ENCODE measurements at places on chromosomes 4 and X.

GRCh38 chr4:70815370-70815769, 24.3 kb downstream of the GRSF1 start:
- DNase-seq: no peak

GRCh38 chr4:152247271-152247975, 288.5 kb downstream of the FBXW7 start:
- no peak for DNase-seq

GRCh38 chrX:12958059-12958458, 16.9 kb upstream of the TMSB4X start:
- DNase-seq: no peak

DNA sequence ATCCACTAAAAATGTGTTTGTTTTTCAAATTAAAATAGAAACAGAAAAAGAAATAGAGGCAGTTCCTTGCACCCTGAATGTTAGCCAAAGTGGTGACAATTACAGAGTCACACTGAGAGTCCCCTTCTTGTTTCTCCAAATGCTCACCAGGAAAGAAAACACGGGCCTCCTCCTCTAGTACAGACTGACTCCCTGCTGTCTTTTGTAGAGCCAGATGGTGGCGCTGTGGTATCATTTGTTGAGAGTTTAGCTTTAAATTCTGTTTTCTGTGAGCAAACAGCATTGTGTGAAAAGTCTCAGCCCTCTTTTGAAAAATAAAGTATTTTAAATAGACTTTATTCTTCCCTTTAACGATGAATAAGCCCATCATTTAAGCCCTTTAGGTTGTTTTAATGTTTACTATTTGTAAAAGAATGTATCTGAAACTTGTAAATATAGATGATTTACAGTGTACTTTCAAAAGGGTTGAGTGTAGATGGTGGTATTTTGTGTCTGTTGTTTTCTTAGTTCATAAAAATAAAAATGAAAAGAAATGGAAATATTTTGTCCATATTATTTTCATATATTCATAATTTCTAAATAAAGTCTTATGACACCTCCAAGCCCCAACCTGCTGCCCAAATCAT, 36.9 kb upstream of the ATOH1 start:
- DNase-seq: no peak

- no peak for DNase-seq
Observed at GRCh38 chr4:55933611-55934010, 15.1 kb upstream of the CEP135 start.

- DNase-seq: no peak
Observed at GRCh38 chr4:6705646-6706045, 4.0 kb downstream of the MRFAP1L1 start.

- DNase-seq: no peak
Observed at GRCh38 chr4:75653845-75654503, 19.2 kb downstream of the G3BP2 start.

DNA sequence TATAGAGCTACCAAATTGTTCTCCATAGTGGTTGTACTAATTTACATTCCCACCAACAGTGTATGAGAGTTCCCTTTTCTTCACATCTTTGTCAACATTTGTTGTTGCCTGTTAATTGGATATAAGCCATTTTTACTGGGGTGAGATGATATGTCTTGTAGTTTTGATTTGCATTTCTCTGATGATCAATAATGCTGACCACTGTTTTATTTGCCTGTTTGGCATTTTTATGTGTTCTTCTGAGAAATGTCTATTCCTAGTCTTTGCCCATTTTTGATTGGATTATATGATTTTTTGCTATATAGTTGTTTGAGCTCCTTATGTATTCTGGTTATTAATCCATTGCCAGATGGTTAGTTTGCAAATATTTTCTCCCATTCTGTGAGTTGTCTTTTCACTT, 44.3 kb downstream of the ACTRT1 start:
- no peak for DNase-seq

GRCh38 chrX:19647731-19648588, 132.7 kb upstream of the MAP3K15 start:
- no peak for DNase-seq

DNA sequence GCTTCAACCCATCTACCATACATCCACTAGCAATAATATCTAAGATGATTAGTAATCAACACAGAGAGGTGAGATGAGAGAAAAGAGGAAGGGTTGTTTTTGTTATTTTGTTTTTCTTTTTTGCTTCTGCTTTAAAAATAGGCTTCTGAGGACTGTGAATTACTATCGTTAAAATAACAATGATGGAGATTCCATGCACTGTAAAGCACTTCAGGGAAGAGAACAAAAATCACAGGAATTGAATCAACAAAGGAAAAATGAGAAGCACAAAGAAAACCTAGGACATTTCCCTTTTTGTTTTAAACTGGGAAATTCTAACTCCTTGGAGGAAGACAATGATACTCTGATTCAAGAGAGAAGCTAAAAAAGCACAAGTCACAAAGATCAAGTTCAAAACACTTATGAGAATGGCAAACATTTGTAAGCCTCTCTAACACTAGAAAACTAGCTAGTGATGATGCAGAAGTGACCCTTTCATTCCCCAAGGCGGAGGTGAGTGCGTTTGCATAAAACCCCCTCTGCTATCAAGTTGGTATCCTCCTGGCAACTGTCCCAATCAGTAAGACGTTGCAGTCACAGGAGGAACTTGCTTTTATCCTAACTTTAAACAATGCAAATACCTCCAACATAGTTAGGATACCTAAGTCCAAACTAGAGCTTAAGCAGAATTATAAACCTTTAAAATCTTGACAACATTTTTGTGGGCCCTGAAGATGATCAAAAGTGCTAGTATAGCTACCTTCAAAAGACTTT, 308.5 kb downstream of the CAMK2D start:
- DNase-seq: no peak

- no peak for DNase-seq
Observed at GRCh38 chr4:35364321-35364870, 879.9 kb downstream of the ARAP2 start.

DNA sequence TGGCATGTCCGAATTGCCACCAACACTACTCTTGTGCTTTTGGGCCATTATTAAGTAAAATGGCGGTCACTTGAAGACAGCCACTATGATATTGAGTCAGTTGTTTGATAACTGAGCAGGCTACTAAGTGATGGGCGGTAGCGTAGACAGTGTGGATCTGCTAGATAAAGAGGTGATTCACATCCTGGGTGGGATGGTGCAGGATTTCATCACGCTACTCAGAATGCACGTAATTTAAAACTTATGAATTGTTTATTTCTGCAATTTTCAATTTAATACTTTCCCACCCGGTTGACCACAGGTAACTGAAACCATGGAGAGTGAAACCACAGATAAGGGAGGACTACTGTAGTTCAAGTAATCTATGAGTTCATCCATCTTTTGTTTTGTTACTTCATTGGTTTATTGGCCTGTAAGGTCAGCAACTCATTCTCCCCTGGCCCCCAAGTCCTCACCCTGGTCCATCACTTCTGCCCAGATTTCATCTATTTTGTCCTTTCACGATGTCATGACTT, 2.9 kb downstream of the ARAF start:
- DNase-seq: no peak

DNA sequence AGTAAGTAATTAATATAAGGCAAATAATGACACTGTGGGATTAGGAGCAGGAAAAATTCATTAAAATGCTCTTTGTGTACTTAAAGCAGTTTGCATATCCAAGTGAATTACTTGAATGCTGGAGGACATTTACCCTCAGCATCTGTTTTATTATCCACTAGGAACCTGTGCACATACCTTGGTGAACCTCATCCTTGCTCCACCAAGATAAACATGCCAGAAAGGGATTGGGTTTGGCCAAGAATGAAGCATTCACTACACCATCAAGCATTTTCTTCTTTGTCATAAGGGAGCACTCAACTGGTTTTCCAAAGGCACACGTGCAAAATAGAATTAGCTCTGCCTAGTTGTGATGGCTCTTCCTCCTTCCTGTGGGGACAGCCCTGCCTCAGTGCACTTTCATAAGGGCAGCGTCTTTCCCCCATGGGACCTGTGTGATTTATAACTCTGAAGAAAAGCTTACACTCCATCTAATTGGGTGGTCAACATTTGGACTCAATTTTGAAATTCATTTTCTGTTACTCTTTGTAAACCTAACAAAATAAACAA, 291.7 kb downstream of the USP46 start:
- no peak for DNase-seq

DNA sequence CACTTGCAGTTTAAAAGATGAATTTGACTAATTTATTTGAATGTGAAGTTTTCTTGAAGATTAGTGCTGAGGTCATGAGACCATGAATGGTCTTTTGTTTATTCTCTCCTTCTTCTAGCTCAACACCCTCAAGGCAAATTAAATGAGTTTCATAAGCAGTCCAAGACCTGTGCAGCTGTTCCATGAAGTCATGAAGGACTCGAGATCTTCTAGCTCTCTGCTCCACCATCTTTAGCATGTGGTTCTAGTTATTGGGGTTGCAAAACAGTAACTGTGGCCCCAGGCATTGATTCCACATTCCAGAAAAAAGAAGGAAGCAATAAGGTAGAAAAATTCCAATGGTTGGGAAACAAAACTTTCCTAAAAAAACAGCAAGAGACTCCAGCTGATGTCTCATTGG, 84.2 kb upstream of the HS3ST1 start:
- no peak for DNase-seq

DNA sequence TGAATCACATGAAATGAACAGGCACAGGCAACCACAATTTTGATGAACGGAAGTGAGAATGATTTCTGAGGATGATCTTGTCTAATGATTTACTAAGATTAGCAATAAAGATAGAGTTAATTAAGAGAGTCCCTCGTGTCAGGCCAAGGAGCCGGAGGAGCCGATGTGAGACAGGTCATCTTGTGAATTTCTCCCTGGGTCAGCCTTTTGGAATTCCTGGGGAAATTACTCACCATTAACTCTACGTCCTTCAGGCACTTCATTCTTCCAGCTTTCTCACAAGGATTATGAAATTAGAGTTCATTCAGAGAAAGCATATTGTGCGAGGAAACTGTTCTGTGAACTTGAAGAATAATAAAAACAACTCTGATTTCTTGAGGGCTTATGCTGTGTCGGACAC, 86.7 kb downstream of the PSAPL1 start:
- no peak for DNase-seq

DNA sequence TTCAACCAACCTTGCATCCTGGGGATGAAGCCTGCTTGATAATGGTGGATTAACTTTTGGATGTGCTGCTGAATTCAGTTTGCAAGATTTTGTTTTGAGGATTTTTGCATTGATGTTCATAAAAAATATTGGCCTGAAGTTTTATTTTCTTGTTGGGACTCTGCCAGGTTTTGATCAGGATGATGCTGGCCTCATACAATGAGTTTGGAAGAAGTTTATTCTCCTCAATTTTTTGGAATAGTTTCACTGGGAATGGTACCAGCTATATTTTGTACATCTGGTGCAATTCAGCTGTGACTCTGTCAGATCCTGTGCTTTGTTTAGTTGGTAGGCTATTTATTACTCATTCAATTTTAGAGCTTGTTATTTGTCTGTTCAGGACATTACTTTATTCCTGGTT, 340.3 kb upstream of the TRAM1L1 start:
- DNase-seq: no peak

GRCh38 chr4:41216294-41217019, 2.1 kb upstream of the APBB2 start:
- no peak for DNase-seq

DNA sequence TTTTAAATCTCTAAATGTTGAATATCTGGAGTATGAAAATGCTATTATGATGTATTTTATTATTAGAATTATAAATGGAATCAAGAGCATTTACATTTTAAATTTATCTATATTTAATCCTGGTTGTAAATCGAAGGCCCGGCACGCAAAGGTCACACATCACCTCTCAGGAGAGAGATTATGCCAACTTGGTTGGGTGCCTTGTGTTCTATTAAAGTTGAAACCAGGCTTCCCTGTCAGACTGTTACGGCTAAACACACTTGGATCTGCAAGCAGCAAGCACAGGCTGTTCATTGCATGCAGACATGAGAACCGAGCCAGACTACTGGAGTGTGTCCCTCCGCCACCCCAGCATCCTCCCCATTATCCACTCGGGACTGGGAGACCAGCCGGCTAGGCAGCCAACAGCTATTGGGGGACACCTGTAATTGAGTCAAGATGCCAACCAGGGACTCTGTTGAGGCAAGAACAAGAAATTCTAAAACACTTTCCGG, 16.4 kb upstream of the SEL1L3 start:
- DNase-seq: no peak

- no peak for DNase-seq
Observed at GRCh38 chr4:64539234-64539849, 130.1 kb upstream of the TECRL start.

DNA sequence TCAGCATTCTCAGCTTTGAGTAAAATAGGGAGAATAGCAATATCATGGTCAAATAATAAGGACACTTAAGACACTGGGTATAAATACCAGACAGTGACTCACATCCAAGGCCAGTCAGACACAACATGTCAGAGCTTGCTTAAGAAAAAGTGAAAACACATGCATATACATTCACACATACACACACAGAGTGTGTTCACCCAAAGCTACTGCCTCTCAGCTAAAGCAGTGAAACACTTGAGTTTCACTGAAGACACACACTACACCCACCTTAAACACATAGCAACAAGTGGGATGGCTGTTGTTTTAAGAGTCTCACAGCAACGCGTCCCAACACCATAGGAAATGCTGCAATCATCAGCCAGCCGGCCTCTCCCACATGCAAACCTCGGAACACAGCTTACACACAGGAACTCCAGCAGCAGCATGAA, 14.4 kb downstream of the SHROOM4 start:
- DNase-seq: no peak

GRCh38 chr4:15238720-15239119, 189.1 kb upstream of the C1QTNF7 start:
- DNase-seq: no peak

GRCh38 chrX:121854614-121854911, 807.2 kb downstream of the GLUD2 start:
- no peak for DNase-seq

DNA sequence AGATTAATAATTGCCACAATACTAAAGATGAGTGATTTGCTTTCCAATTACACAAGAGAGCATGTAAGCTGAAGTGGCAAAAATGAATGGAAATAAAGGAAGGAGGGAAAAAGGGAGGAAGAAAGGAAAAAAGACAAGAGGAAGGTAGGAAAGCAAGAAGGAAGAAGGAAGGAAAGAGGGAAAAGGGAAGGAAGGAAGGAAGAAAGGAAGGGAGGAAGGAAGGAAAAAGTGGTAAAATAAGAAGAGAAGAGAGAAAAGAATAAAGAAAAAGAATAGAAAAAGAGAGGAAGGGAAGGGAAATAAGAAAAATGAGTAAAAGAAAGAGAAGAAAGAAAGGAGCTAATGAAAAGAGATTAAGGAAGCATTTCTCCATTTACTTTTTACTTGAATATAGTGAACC, 4.6 kb downstream of the NDST4 start:
- no peak for DNase-seq

DNA sequence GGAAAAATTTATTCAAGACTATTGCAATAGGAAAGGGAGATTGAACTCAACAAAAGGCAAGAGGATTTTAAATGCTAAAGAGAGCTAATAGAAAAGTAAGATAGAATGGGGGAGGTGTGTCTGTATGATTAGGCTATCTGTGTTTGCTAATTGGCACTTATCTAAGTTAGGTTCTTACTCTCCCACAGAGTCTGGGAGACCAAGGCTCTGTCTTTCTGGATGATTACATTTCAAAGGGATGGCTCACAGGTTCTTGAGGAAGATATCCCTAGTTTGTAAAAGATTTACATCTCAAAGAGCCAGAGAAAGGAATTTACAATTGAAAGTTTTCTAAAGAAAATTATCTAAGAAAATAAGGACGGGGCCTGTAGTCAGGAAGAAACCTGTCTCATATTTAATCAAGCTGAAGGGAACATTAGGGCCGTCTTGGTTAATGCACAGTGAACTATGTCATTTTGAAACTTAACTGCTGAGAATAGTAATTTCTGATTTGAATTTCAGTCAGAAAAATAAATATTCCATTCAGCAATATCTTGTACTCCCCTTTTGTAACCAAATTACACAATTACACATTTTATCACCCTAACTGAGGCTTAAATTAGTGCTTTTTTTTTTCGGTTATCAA, 75.8 kb downstream of the MAGEB10 start:
- no peak for DNase-seq
